Astrocyte of the spinal cord (primary cell): ENCODE measurements at places on chromosomes 2 and 18.
A peak's percentile ranks its signal among the peaks of the same experiment; 100 is the strongest.

- DNase-seq: peak; percentile 17
Measured at GRCh38 chr18:79857082-79857671, 59.4 kb downstream of the KCNG2 start.

- DNase-seq: peak; percentile 67
Measured at GRCh38 chr18:31206787-31207381, 44.2 kb upstream of the DSC1 start.

DNA sequence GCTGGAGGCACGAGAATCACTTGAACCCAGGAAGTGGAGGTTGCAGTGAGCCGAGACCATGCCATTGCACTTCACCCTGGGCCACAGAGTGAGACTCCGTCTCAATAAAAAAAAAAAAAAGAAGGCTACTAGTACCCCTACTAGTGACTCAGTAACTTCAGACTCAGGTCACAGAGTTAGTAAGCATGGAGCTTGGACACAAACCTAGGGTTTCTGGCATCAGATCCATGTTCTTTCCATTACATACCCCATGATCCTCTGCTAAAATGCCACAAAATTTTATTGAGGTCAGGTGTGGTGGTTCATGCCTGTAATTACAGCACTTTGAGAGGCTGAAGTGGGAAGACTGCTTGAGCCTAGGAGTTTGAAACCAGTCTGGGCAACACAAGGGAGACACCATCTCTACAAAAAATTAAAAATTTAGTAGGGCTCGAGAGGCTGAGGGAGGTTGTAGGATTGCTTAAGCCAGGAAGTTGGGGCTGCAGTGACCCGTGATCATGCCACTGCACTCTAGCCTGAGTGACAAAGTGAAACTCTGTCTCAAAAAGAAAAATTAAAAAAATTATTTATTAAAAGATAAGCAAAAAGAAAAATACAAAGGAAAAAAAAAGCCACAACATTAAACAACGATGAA, 45.1 kb downstream of the DHX57 start:
- no peak for DNase-seq

GRCh38 chr2:233700028-233700635, 7.4 kb downstream of the UGT1A6 start:
- peak; percentile 57 for DNase-seq

GRCh38 chr2:224780106-224780505, 63.9 kb upstream of the CCDC195 start:
- no peak for DNase-seq

DNA sequence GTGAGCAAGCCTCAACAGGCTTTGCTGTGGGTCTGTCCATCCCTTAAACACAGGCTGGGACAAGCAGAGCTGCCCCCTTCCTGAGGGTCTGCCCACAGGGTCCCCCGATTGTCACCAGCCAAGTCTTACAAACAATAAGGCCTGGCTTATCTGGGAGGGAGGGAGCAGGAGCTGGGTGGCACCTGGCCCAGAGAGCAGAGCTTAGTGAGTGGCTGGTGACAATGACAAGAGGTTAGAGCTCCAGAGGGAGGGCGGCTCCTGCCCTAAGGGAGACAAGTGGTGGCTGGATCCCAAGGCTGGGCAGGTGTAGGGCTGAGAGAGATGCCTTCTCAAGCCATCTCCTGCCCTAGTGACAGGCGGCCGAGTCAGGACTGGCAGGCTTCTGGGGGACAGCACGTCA, 125.5 kb downstream of the KLHL29 start:
- no peak for DNase-seq

DNA sequence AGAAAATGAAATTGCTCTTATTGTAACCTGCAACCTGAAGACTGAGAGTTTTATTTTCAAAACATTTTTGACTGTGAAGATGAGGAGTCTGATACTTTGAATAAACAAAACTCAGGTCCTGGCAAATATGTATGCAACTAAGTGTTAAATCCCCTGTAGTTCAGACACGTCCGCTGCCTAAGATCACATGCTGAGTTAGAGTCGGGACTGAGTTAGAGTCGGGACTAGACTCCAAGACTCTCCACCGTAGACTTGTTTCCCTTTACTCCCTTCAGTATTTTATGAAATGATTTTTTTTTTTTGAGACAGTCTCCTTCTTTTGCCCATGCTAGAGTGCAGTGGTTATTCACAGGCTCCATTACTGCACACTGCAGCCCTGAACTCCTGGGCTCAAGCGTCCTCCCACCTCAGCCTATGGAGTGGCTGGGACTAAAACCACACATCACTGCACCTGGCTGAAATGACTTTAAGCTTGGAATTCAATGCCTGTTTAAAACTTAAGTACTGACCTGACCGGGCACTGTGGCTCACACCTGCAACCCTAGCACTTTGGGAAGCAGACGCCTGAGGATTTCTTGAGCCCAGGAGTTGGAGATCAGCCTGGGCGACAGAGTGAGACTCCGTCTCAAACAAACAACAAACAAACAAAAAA, 28.0 kb upstream of the PMAIP1 start:
- no peak for DNase-seq

- no peak for DNase-seq
Measured at GRCh38 chr18:37674570-37674969, 109.0 kb upstream of the CELF4 start.

DNA sequence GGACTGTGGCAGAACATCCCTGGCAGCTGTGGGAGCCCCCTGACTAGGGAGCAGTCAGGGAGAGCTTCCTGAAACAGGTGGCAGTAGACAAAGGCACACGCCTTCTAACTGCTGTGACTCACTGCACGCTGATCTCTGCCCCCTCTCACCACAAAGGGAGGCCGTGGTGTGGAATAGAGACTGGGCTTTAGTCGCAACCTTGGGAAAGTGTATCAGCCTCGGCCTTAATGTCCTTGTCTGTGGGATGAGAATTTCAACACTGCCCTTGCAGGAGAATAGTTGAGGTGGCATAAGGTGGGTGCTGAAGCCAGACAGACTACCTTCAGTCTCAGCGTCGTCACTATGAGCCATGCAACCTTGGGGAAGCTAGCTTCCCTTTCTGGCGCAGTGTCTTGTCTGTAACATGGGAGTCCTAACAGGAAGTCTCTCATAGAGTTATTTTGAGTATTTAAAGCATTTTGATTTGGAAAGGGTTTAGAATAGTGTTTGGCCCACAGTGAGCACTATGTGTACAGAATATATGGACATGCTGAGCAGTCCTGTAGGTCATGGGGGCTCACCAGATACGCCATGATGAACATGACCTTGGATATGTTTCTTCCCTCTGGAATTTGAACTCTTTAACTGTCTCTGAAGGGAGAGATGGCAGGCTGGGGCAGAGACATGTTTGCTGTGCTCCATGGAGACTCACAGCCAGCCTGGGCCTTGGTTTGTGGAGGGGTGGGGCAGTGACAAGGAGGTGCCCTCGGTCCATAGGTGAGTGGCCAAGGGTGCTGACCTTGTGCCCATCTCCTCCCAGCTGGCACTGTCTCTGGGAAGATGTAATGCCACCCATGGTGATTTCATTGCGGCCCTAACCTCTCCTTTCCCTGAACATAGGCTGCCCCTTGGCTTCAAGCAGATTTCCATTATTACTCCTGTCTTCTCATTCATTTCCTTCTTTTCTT, 29.5 kb upstream of the SMAD7 start:
- DNase-seq: peak; percentile 27

DNA sequence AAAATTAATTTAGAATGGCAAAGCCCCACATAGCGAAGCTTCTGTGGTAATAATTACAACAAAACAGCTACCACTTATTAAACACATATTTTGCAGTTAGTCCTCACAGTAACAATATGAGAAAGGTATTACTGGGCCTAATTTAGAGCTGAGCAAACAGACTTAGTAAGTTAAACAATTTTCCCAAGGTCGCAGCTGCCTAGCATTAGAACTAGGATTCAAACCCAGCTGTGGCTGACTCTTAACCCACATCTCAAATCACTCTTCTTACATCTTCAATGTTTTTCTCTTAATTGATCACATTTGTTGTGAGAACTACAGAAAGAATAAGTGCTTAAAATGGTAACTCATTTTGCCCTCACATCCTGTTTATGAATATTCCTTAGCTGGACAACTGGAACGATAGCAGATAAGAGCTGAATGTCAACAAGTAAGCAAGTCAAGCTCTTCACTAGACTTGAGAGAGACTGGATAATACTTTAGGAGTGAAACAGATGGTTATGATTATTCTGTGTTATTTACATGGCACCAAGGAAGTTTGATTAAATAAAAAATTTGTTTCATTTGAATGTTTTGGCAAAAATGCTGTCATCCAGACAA, 59.4 kb upstream of the TMEM17 start:
- no peak for DNase-seq

- DNase-seq: peak; percentile 96
Measured at GRCh38 chr2:38462121-38462661, 85.1 kb upstream of the ATL2 start.

DNA sequence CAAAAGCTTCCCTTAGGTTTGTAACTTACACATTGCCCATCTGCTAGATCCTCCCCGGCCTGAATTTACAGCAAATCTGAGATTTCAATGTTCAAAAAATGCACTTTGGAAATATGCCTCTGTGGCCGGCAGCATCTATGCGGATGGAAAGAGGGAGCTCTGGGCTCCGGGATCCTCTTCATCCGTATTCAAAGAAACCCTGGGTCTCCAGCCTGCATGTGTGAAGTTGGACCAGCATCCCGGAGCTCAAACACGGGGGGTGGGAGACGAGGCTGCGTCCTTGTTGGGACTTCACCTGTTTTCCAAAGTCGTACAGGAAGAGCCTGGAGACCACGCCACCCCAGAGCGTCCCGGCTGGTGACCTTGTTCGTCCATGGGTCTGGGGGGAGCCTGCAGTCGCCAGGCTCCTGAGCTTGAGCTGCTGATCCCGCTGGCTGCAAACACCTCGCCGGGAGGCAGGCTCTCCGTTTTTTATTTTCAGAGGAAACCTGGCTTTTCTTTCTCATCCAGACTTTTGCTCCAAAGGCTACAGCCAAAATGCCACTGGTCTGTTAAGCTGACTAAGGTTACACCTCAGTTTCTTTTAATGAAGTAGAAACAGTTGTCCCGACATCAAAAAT, 77.4 kb downstream of the PTGR3 start:
- DNase-seq: no peak

DNA sequence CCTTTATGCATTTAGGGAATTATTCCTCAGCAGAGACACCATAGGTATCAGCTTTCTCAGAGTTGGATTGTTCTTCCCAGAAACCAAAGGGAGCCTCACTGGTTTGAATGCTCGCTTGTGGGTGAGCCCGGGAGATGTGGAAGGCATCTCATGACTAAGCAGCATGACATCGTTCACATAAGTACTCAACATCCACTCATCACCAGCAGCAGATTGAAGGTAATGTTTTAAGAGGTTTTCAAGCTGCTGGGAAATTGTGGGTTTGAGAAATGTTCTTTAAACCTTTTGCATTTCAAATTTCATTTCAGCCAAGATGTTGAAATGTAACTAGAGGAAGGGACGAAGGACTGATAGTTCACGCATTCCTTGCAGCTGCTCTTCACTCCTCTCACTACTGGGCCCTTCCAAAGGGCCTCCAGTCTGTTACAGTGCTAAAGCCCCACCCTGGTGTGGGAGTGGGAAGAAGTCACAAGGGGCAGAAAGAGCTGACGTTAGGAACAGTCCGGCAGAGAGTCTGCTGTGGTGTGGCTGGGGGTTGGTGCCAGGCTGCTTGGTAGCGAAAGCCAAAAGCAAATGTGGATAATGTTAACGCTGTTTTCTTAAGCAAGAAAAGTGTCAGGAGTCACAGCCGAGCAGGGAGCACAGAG, 324.5 kb upstream of the EPHA4 start:
- peak; percentile 85 for DNase-seq

- DNase-seq: no peak
Measured at GRCh38 chr2:182078988-182079602, 93.4 kb downstream of the PPP1R1C start.

DNA sequence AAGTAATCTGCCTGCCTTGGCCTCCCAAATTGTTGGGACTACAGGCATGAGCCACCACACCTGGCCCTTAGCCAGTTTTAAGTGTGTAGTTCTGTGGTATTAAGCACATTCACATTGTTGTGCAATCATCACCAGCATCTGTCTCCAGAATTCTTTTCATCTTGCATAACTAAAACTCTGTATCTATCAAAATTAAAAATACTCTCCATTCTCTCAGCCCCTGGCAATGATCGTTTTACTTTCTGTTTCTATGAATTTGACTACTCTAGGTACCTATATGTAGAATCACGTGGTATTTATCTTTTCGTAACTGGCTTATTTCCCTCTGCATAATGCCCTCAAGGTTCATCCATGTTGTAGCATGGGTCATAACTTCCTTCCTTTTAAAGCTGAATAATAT, 45.5 kb upstream of the CAVIN2 start:
- peak; percentile 53 for DNase-seq

- DNase-seq: peak; percentile 92
Measured at GRCh38 chr18:76565238-76566173, 70.5 kb upstream of the ZNF516 start.

GRCh38 chr2:216574046-216574445, 59.2 kb upstream of the IGFBP2 start:
- DNase-seq: peak; percentile 54

- no peak for DNase-seq
Measured at GRCh38 chr2:177264209-177264692, 276 bp downstream of the NFE2L2 start.

DNA sequence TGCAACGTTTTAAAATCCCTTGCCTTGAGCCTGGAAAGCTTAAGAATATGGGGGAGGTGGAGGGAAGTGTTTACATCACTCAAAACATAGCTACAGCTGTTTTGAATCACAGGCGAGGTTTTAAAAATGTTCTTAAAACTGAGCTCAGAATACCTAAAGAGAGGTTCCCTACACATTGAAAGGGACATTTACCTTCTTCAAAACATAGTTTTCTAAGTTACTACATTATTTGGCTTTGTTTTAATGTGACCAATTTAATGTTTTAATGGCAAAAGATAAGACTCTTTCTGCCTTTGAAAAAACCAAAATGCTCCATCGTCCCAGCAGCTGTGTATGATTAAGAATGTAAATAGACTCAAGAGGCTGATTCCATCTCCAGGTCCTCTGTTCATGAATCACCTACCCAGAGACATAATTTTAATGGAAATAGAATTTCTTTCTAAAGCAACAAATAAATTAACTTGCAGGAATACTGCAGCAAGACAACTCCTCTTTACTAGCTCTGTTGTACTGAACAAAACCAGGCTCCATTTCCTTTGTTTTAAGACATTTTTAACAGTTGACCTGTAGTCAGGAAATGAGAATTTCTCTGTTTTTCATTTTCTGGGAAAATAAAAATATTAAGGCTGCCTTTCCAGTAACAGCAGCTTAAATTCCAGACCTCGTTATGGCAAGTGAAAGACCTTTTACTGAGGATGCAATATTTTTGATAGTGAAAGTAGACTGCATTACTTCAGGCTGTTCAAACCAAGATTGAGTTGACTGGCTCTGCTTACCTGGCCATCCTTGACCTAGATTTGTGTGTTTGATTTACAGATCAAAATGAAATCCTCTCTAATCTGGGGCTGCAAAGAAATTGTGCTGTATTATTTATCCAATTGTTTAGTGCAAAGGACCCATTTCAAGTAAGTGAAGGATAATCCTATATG, 33.7 kb upstream of the WDR75 start:
- peak; percentile 89 for DNase-seq

GRCh38 chr2:149661844-149662243, 74.3 kb upstream of the MMADHC start:
- peak; percentile 74 for DNase-seq

GRCh38 chr2:73920577-73921545, 5.8 kb upstream of the DGUOK start:
- DNase-seq: no peak

GRCh38 chr18:38663682-38664081, 1098.1 kb upstream of the CELF4 start:
- DNase-seq: no peak

- DNase-seq: no peak
Measured at GRCh38 chr2:224711859-224712665, 4.1 kb downstream of the CCDC195 start.
